ENCODE measurements at places on chromosomes 2 and 18.

GRCh38 chr2:241834527-241835210 is 24.0 kb downstream of the PDCD1 start:
- DNase-seq: no peak

- no peak for DNase-seq
Measured at GRCh38 chr2:67948506-67948905, 114.3 kb downstream of the C1D start.

DNA sequence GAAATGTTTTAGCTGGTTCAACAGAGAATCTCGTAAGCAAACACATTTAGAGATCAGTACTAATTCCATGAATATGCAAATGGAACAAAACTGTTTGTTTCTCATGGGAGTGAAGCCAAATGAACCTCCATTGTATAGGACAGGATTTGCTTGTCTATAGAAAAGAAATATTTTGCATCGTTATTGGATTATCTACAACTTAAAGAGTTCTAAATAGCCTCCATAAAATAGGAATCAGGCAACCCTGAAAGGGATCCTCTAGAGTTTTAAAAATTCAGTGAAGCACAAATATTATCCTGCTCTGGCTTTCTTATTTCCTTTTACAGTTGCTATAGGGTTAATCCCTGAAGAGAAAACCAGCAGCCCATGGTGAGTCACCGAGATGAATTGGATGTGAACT is 378.4 kb upstream of the NRXN1 start:
- no peak for DNase-seq

GRCh38 chr2:71291398-71291797 is 40.2 kb upstream of the ZNF638 start:
- no peak for DNase-seq

GRCh38 chr2:18065249-18065648 is 186.8 kb downstream of the KCNS3 start:
- DNase-seq: no peak

- DNase-seq: no peak
Measured at GRCh38 chr18:29084120-29084519, 907.2 kb upstream of the CDH2 start.

- no peak for DNase-seq
Measured at GRCh38 chr2:38875227-38875575, 533 bp downstream of the DHX57 start.

- DNase-seq: no peak
Measured at GRCh38 chr2:21012557-21012937, 31.3 kb downstream of the APOB start.

GRCh38 chr2:68849579-68850030 is 21.6 kb downstream of the BMP10 start:
- no peak for DNase-seq

DNA sequence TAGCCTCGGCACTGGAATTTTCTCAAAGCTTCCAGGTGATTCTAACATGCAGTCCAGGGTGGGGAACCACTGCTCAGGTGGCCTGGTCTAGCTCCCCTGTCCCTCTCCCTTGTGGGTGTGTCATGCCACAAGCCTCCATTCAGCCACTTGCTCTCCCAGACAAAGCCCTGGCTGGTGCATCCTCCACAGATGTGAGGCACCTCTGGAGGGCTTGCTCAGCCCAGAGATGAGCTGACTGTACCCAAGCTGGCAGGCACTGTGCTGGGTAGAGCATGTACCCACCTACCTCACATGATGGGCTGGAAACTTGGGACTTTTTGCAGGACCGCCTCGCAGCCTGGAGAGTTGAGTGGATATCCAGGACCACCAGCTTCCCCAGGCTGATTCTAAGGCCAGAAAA is 88.1 kb downstream of the ZBTB7C start:
- no peak for DNase-seq

GRCh38 chr2:190879474-190880377 is 895 bp upstream of the GLS start:
- no peak for DNase-seq

- DNase-seq: no peak
Measured at GRCh38 chr18:60809937-60810336, 437.4 kb upstream of the MC4R start.

DNA sequence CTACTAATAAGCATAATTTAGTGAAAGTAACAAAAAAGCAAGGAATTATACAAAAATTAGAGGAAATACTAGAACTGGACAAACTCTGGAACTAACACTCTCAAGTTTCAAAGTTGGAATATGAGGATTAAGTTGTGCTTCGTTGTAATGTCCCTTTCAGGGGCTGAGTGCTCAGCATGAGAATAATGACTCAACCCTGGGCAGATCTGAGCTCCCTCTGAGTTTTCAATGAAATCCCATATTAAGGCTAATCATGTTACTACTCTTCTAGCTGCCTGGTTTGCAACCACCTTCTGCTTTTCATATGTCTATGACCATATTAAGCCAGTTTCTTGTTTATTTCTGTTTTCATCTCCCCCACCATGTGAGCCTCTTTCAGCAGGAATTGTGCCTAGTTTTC is 274.9 kb upstream of the LRRTM4 start:
- no peak for DNase-seq

GRCh38 chr18:31436825-31437224 is 10.7 kb upstream of the DSG3 start:
- no peak for DNase-seq

- DNase-seq: peak; percentile 13
Measured at GRCh38 chr2:179129574-179130238, 79.8 kb upstream of the CCDC141 start.

- no peak for DNase-seq
Measured at GRCh38 chr2:239119346-239120126, 271.7 kb downstream of the TWIST2 start.

DNA sequence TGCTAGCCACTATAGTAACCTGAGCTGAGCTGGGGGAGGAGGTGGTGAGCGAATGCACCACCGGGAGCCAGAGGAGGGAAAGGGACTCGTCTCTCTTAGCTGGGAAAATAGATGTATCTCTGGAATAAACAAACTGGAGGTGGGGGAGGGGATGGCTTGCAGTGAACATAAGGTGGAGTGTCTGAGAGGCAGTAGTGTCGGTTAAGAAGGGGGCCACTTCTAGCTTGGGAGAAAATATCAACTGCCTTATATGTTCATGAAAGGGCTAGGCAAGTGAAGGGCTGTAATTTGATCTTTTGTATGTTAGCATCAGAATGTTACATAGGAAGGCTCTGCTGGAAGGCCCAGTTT is 2.2 kb downstream of the SETBP1 start:
- no peak for DNase-seq

DNA sequence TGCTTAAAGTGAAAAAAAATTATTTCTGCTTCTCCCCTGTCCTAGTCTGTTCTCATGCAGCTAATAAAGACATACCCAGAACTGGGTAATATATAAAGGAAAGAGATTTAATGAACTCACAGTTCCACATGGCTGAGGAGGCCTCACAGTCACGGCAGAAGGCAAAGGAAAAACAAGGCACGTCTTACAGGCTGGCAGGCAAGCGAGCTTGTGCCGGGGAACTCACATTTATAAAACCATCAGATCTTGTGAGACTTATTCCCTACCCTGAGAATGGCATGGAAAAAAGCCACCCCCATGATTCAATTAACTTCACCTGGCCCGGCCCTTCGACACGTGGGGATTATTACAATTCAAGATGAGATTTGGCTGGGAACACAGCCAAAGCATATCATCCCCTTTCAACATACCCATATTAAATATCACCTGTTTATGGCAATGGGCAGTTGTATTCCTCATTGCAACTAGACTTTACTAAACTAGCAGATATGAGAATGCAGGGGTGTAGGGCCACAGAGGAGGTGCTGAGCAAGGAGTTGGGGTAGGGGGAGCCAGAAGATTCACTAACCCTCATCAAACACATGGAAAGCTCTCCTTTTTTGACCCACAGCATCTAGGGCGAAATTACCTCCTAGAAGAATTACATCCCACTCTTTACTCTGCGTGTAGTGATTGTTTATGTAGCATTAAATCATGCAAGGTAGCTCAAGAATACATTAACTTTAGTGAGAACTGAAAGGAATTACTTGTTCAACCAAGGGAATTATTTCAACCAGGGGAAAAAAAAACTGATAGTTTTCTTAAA is 183.3 kb upstream of the DOK6 start:
- DNase-seq: no peak

DNA sequence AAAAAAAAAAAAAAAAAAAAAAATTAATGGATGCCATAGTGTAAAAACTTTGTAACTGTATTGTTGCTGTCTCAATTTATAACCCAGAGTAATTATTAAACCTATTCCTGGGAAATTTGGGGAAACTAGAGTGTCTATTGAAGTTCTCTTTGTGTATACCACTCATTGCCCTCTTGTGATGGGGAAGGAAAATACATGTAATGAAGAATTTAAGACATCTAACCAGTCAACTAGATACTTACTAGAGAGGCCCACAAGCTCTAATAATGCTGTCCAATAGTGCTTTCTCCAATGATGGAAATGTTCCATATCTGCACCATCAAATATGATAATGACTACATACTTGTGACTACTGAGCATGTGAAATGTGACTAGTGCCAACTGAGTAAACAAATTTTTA is 168.5 kb upstream of the SLC39A10 start:
- no peak for DNase-seq

All from naive B cell (primary cell).